T-cell (primary cell): ENCODE measurements at places on chromosomes 1 and 21.

DNA sequence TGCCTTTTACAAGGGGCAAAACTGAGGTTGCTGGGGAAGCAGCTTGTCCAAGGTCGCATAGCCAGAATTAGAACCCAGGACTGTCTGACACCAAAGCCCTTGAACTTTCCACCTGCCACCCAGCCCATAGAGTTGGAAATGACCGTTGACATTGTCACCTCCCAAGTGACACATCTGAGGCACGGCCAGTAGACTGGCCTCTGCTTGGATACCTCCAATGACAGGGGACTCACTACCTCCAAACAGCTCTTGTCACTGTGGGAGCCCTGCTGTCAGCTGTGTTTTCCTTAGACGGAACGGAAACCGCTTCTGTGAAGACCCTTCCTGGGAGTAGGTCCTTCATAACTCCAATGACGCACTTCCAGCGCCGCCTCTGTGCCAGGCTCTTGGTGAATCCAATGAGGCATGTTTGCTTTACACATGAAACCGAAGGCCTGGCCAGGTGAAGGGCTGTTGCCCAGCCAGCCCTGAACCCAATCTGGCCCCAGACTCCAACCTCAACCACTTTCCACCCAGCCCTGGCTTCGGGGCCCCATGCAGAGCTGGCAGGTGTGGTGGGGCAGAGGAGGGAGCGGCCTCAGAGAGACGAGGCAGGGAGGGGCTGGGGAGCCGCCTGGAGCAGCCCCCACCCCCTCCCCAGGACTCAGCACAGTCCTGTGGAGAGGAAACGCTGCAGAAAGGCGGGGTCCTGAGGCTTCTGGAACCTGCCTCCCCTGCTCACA lies 109.2 kb upstream of the IFFO2 start:
- DNase-seq: no peak

DNA sequence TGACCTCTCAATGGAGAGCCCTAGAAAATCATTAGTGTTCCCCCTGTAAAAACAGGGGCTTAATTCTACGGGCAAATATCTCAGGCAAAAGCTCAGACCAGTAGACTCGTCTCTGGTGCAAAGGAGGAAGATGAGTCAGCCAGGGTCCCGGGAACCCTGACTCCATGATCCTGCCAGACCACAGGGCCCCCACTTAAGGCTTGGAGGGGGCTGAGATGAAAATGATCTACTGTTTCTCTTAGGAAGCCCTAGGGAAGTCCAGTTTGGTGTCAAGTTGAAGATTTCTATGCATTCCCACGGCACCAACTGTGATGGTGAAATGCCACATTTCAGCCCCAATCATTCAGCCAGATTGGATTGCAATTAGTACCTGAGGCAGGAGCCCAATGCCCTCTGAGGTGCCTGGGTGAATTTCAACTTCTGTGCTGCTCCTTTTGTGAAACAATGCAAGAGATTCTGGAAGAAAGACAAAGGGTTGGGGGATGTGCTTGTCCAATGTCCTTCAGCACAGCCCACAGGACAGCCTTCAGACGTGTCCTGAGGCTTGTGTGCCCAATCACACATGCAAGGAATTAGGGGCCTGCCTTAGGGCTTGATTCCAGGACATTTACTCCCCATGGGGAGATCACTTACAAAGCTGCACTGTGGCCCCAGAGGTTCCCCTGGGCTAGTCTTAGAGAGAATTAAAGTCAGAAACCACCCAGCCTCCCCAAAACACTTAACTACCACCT lies 18.1 kb downstream of the NAV1 start:
- no peak for DNase-seq

DNA sequence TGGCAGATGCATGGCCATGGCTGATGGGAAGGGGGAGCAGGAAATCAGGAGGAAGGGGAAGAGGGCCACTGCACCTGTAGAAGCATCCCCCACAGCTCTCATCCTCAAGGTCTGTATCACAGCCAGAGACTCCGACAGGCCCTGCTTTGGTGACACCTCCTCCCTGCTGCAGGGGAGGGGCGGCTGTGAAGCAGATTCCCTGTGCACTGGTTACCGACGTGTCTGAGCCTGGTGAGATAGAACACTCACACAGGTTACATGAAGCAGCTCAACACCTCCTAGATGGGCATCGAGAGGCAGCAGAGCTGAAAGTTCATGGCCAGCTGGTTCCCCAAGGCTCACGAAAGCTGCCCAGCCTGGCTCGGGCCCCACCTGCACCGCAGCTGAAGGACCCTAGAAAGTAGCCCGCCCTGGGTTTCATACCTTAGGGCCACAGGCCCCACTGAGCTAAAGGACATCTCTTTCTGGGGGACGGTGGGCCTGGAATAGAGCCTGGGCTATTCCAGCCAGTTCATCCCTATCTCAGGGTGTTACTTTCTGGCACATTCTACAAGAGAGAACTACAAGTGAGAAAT lies 30.2 kb upstream of the AJAP1 start:
- no peak for DNase-seq

DNA sequence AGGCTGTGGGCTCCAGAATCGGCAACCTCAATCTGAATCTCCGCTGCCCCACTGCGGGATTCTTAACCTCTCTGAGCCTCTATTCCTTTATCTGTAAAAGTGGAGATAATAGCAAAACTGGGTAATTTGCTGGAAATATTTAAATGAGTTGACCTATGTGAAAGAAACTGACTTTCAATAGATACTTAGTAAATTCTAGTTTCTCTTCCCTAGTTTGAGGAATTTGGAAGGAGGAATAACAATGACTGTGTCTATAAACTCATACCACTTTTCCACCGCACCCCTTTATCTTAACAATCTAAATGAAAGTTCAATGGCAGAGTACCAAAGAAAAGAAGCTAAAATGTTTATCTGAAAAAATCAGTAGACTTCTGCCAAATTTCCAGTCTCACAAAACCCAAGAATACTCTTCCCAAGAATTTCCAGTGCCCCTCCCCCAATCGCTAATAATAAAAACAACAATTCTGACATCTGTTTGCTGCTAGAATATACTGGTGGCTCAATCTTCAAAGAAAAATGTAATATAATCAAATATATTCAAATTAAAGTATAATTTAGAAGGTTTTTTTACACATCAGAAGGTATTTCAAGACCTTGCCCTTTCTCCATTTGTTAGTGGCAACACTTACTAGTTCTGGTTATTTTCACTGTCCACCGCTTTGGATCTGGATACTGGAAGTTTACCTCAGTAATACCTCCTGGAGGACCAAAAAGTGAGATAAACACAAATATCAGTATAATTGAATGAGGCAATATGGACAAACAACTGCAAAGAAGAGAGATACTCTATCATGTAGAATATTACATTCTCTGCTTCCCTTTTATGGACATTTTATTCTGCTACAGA lies 171.2 kb downstream of the LTN1 start:
- DNase-seq: no peak

DNA sequence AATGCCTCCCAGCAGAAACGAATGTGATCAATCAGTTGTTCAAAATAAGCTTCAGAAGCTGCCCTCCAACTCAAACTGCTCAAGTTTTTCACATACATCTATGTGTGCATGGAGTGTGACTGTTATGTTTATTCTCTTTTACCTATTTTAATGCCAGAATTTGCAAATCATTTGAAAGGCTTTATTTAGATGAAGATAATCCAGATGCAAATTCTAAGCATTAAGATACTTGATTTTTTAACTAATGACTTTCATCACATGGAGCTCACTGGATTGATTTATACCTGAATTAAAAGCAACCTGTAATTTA lies 69.5 kb downstream of the PLD5 start:
- no peak for DNase-seq

GRCh38 chr1:27968692-27969091 lies 8.9 kb downstream of the XKR8 start:
- DNase-seq: no peak

DNA sequence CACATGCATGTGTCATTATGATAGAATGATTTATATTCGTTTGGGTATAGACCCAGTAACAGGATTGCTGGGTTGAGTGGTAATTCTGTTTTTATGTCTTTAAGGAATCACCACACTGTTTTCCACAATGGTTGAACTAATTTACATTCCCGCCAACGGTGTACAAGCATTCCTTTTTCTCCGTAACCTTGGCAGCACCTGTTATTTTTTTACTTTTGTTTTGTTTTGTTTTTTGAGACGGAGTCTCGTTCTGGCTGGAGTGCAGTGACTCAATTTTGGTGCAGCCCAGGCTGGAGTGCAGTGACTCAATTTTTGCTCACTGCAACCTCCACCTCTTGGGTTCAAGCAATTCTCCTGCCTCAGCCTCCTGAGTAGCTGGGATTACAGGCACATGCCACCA lies 8.5 kb upstream of the S100B start:
- DNase-seq: no peak

DNA sequence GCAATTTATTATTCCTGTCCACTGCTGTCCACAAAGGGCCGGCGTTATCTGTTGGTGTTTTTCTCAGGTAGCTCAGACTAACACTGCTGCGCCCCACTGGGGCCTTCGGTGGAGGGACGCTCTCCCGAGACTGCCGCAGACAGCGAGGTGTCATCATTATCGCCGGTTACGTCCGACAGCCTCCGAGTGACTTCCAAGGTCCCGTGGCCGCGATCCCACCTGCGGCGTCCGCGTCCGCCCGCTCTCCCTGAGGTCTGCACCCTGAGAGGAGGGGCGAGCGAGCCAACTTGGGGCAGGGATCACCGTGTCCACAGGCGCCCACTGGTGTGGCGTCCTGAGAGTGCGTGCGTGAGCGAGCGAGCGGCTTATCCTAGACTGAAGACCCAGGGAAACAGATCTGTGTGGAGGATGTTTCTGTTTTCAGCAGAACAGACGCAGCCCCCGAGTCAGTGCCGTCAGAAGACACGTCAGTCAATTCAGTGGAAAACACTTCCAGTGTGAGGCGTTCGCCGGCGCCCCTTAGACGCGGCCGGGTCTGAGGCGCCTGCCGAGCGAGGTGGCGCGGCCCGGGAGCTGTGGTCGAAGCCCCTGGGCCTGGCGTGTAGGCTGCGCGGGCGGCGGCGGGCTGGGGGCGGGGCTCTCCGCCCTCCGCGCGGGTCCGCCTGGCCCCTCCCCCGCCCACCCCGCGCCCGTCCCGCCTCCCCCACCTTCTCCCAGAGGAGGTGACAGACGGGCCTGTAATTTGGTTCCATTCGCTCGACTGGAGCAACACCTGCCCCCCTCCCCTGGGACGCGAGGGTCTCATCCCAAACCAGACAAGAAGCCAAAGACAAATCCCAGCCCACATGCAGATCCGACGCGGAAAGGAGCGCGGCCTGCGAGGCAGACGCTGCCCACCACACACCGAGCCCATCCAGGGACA lies 12.6 kb downstream of the NHLH2 start:
- DNase-seq: no peak

GRCh38 chr1:29752141-29752540 lies 515.8 kb downstream of the PTPRU start:
- no peak for DNase-seq

GRCh38 chr1:81220614-81221071 lies 580.1 kb upstream of the ADGRL2 start:
- DNase-seq: no peak

DNA sequence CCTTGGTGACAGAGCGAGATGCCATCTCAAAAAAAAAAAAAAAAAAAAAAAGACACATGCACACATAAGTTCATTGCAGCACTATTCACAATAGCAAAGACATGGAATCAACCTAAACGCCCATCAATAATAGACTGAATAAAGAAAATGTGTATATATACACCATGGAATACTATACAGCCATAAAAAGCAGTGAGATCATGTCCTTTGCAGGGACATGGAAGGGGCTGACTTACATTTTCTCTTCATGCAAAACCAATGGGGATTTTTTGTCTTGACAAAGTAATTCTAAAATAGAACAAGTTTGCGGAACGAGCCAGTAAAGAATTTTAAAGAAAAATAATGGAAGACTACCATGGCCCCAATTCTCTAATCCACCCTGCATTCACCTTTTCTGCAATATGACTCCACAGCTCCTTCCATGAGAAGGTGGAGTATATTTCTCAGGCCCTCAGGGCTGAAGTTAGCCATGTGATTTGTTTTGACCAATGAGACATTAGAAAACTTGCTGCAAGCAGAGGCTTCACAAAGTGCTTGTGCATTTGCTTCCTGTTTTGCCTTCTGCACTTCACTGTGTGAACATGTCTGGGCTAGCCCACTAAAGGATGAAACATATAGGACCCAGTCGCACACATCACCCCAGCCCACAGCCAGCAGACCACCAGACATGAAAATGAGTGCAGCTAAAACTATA lies 78.8 kb upstream of the NR5A2 start:
- no peak for DNase-seq

GRCh38 chr1:28341591-28341990 lies 12.8 kb downstream of the MED18 start:
- DNase-seq: no peak

GRCh38 chr21:27674041-27674615 lies 707.2 kb upstream of the ADAMTS5 start:
- DNase-seq: no peak

GRCh38 chr1:942411-942821 lies 16.6 kb downstream of the NOC2L start:
- DNase-seq: no peak

DNA sequence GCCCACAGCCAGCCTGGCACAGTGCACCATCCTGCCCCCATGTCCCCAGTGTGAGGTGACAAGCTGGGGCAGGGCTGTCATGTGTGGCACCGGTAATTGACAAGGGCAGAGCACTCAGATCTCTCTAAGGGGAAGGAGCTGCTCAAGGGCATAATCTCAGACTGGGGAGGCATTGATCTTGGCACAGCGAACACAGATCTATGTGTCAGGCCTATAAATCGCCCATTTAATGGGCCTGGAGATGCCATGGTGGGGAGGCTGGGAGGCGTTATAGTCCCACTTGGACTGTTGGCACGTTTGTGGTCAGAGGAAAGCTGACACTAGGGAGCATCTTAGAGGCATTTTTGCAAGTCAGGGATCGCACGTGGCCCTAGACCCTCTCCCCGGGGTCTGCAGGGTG lies 594.1 kb downstream of the PTPRU start:
- no peak for DNase-seq

- no peak for DNase-seq
Measured at GRCh38 chr1:55828044-55828443, 612.9 kb upstream of the USP24 start.

DNA sequence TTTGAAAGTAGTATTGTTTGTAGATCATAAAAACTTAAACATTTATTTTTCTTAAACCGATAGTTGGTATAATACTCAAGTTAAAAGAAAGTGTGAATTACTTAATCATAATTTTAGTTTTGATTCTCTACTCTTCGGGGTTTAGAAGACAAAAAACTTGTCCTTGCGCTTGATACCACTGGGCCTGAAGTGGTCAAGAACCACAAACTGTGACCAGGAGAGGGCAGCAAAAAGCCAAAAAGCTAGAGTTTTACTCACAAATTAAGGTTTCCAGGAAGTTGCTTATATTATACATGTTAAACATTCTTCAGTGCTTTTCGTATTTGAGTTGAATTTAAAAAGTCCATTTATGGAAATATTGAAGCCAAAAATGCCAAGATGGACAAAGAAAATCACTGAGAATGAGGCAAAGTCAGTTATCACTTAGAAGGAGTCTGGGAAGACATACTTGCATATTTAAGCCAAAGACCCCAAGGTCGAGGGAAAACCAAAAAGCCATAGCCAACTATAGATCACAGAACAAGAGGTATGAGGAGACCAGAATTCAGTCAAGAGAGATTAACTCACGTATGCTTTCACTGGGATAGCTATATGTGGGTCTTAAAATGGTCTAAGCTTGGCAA lies 34.2 kb downstream of the EFCAB7 start:
- no peak for DNase-seq

GRCh38 chr1:171922999-171923398 lies 81.7 kb downstream of the DNM3 start:
- no peak for DNase-seq
